Lower lobe of right lung (tissue), 2 donors: ENCODE measurements at places on chromosomes 1 and 21. TPM values are rescaled to one million over a fixed set of nuclear protein-coding genes. Genes with fewer than 3 reads are reported as not detected.

- H3K4me3 ChIP-seq: no peak overlapping the region
- DNase-seq: no peak
- no peak overlapping the region for H3K27ac ChIP-seq
- H3K36me3 ChIP-seq: peaks cover 8% of the 10 kb centered on the region
- H3K27me3 ChIP-seq: peaks cover 1% of the 10 kb centered on the region
Observed at GRCh38 chr1:22662318-22662717, 9.3 kb downstream of the C1QB start.

GRCh38 chr1:51957618-51958017 is 32.9 kb downstream of the RAB3B start:
- no peak for DNase-seq
- H3K4me1 ChIP-seq: no peaks in the 10 kb centered on the region
- H3K4me3 ChIP-seq: no peak overlapping the region
- peaks cover 52% of the 10 kb centered on the region for H3K27me3 ChIP-seq

GRCh38 chr1:41588334-41588875 is 103.9 kb upstream of the EDN2 start:
- DNase-seq: no peak
- no peak overlapping the region for H3K27ac ChIP-seq
- peaks cover 8% of the 10 kb centered on the region for H3K36me3 ChIP-seq
- H3K4me3 ChIP-seq: no peak overlapping the region

GRCh38 chr1:105100102-105100501 is 1350.4 kb downstream of the AMY1C start:
- no peaks in the 10 kb centered on the region for H3K4me1 ChIP-seq
- H3K27ac ChIP-seq: no peak overlapping the region
- H3K27me3 ChIP-seq: no peaks in the 10 kb centered on the region
- DNase-seq: no peak
- no peaks in the 10 kb centered on the region for H3K36me3 ChIP-seq

Gene SYT11
- total RNA-seq: 9.6 TPM

DNA sequence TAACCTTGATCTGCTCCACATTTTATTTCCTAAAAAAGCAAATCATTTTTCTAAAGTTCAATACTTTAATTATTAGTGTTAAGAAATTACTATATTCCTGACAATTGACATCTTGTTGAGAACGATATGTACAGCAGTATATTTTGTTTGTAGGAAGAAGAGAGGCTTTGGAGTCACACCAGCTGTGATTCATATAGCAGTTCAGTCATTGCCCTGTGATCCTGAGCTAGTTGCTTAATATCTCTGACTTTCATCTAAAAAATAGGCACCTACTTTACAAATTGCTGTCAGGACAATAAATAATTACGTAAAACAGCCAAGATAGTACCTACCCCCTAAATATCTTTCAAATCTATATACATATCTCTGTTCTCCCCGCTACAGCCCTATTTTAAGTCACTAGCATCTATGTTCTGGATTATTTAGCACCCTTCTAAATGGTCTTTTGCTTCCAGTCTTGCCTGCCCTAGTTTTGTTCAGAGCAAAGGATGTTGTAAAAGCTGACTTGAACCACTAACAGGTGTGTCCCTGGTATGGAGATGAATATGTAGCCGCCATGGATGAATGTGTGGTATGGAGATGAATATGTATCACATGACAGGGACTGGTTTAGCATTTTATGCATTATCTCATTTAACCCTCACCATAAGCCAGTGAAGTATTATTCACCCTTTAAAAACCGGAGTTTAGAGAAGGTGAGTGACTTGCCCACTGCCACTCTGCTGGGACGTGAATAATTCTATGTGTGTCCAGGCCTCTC is 42.2 kb downstream of the RNF220 start:
- no peak overlapping the region for H3K27ac ChIP-seq
- no peak overlapping the region for H3K4me3 ChIP-seq
- H3K4me1 ChIP-seq: no peaks in the 10 kb centered on the region
- no peak for DNase-seq

Gene UROD
- total RNA-seq: 60.4 TPM

- peaks cover 31% of the 10 kb centered on the region for H3K4me1 ChIP-seq
- H3K4me3 ChIP-seq: peak overlapping the region; percentile 63
- DNase-seq: no peak
- H3K27ac ChIP-seq: peak overlapping the region; percentile 24
Observed at GRCh38 chr1:6497215-6497866, 5.9 kb upstream of the PLEKHG5 start.

- H3K27ac ChIP-seq: no peak overlapping the region
- no peak for DNase-seq
- H3K27me3 ChIP-seq: no peaks in the 10 kb centered on the region
- H3K36me3 ChIP-seq: peaks cover 66% of the 10 kb centered on the region
- no peak overlapping the region for H3K4me3 ChIP-seq
- peaks cover 4% of the 10 kb centered on the region for H3K4me1 ChIP-seq
Observed at GRCh38 chr21:37139154-37139553, 66.1 kb downstream of the TTC3 start.

DNA sequence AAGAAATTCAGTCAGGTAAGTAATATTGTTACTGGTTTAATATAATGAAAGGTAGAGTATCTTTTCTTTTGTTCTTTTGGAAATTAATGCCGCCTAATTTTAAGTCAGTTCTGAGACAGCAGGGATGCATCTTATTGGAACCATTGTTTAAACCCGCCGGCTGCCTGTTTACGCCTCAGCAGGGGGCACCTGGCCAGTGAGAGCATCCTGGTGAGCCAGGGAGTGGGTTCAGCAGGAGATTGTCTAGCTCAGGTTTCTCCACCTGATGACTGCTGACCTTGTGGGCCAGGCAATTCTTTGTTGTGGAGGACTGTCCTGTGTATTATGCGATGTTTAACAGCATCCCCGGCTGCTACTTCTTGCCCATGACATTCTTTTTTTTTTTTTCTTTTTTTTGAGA is 30.2 kb downstream of the CHAF1B start:
- no peaks in the 10 kb centered on the region for H3K27me3 ChIP-seq
- H3K4me3 ChIP-seq: no peak overlapping the region
- DNase-seq: no peak
- H3K4me1 ChIP-seq: peaks cover 4% of the 10 kb centered on the region
- no peak overlapping the region for H3K27ac ChIP-seq
- peaks cover 7% of the 10 kb centered on the region for H3K36me3 ChIP-seq

- peaks cover 49% of the 10 kb centered on the region for H3K4me1 ChIP-seq
- H3K27ac ChIP-seq: peak overlapping the region; percentile 41
Observed at GRCh38 chr1:27406362-27406680, 13.9 kb downstream of the GPR3 start.

Gene CD84
- total RNA-seq: 24.1 TPM

DNA sequence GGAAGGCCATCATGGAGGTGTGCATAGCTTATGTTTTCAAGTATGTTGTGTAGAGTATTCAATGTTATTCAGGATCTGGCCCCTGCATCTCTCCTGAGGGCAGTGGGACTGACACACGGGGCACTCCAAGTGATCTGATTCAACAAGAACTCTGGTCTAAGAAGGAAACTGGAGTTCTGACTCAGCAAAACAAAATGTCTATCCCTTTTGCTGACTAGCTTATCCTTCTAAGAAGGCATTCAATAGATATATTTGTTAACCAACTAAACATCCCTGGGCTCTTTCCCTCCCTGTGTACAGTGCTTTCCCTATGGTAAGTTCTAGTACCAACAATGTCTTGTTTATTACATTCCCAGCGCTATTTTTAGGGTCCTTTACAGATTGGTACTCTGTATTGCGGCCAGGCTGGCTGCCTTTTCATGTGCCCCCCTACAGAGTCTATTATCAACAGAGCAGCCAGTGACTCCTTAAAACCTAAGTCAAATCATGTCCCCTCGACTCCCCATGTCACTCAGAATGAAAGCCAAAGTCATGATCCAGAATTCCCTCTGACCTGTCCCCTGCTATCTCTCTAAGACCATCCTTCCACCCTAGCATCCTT is 304.9 kb downstream of the KCNH1 start:
- no peak overlapping the region for H3K27ac ChIP-seq
- no peak for DNase-seq
- no peaks in the 10 kb centered on the region for H3K27me3 ChIP-seq
